ENCODE measurements at places on chromosomes 16 and 17. TPM values are rescaled to one million over a fixed set of nuclear protein-coding genes. Genes with fewer than 3 reads are reported as not detected.

GRCh38 chr17:34254651-34255380 lies at the start of gene CCL2:
Gene CCL2, plus strand, starts transcription at chr17:34255285. Its CDS starts 65 bp downstream, at chr17:34255350.
- DNase-seq = peak; percentile 77

The CA4 gene
- not detected for total RNA-seq

The SCN4A gene
- not detected for total RNA-seq

GRCh38 chr17:15019158-15019557 lies 246.0 kb downstream of the PMP22 start:
- DNase-seq = no peak

GRCh38 chr17:45441526-45442310 lies 9.0 kb upstream of the ARHGAP27 start:
- no peak for DNase-seq

GRCh38 chr16:73714976-73715375 lies 581.6 kb upstream of the PSMD7 start:
- no peak for DNase-seq

The ITGAL gene
- total RNA-seq = not detected

GRCh38 chr16:50442221-50442620 lies 73.4 kb upstream of the BRD7 start:
- DNase-seq = no peak

The PDP2 gene
- 2.3 TPM for total RNA-seq

DNA sequence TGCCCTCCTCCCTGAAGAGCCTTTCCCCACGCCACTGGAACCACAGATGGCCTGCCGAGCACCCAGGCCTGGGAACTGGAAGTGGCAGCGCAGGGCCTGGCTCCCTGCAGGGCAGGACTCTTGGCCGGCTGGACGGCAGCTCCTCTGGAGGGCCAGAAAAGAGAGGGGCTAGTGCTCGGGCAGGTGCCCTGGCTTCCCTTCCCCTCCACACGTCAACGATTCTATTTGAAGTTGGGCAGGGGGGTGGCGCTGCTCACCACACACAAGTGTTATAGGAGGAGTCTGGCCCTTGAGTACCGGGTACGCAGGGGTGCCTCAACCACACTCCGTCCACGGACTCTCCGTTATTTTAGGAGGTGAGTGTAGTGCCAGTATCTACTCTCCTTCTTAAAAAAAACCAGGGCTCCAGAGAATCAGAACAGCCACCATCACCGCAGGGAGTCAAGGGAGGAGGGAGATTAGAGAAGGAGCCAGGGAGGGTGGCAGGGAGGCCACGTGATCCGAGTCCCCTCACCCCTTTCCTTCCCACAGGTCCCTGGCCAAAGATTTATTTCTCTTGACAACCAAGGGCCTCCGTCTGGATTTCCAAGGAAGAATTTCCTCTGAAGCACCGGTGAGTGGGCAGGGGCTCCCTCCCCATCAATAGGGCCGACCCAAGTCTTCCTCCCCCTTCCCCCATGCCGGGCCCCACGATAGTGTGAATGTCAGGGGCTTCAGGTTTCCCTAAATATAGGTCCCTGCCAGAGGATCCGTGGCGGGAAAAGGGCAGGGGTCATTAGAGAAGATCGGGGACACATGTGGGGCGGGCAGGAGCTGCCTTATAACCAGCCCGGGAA lies 1.4 kb upstream of the ALDOA start:
- DNase-seq = no peak

The EVPLL gene
- total RNA-seq = not detected

DNA sequence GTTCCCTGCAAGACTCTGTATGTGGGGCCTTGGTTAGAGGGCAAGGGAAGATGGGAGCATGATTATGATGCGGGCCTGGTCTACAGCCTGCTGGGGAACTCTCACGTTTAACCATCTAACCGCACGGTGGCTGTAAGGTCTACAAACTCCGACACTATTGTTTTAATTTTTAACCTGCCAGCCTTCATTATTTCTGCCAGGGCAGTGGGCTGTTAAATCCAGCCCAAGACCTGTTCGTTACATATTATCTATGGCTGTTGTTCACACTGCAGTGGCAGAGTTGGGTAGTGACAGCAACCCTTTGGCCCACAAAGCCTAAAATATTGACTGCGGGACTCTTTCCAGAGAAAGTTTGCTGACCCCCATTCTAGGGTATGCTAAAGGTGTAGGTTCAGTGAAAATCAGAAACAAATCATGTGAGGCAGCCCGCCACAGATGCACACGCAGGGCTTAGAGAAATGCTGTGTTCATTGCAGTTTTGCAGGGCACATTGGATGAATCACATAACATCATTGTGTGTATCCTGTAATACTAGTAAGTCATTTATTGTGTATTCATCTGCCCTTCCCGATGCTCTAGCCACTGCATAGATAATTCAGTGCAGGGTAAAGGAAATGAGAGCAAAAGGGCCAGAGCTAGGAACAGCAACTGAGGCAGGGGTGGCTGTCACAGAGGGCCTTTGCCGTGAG lies 14.3 kb downstream of the SNX29 start:
- no peak for DNase-seq

The KRT31 gene
- not detected for total RNA-seq
